ENCODE measurements at places on chromosomes 1 and 21.

GRCh38 chr1:8352886-8353785 is 35.2 kb downstream of the SLC45A1 start:
- no peak for DNase-seq

GRCh38 chr1:36755303-36756230 is 272.9 kb upstream of the CSF3R start:
- DNase-seq = no peak

GRCh38 chr1:47230692-47231300 is 1.2 kb downstream of the TAL1 start:
- no peak for DNase-seq

GRCh38 chr1:75725266-75725665 is 757 bp downstream of the ACADM start:
- DNase-seq = no peak

DNA sequence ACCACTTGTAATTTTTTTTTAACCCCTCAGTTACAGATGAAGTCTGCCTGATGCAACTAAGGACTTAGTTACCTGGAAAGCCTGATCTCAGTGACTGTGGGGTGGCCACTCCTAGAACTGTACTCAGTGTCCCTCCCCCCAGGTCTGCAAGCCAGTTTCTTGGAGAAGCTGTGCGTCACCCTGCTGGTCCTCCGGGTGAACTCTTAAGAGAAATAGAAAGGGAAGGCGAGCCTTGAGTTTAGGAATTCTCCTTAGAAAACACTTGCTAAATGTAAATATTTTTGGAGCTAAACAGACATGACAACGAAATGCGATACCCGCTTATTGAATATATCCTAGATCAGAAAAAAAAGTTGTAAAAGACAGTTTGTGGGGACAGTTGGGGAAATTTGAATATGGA is 730 bp downstream of the SLC16A4 start:
- DNase-seq = no peak

GRCh38 chr1:21189906-21190500 is 13.3 kb upstream of the EIF4G3 start:
- no peak for DNase-seq

GRCh38 chr1:26677306-26678115 is 18.3 kb upstream of the ARID1A start:
- peak; percentile 66 for DNase-seq

DNA sequence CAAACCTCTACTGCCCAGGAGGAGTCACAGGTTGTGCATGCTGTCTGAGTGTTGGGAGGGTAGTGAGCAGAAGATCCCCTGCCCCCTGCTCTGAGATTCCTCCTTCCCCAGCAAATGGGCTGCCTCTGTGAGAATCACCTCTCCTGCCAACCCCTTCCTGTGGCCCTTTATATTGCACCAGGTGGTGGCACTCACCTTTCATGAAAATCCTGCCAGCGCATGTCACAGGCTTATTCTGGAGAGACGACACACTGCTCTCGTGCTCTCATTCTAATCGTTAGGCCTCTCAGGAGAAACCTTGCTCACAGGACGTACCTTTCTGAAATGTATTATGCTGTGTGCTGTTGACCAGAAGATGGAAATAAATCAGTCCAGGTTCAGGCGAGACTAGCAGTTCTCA is 113.7 kb downstream of the RGL1 start:
- no peak for DNase-seq

DNA sequence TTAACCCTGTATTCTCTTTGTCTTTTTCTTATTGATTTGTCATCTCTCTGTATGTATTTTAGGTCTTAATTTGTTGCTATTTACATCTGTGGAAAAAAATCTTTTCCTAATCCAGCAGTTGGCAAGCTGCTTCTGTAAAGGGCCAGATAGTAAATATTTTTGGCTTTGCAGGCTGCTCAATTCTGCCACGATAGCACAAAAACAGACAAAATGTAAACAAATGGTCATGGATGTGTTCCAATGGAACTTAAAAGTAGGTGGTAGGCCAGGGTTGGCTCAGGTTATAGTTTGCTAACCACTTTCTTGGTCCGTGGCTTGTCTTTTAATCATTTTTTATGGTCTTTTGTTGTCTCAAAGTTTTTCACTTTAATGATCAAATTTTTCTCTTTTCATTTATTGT is 371.8 kb downstream of the HHAT start:
- no peak for DNase-seq

DNA sequence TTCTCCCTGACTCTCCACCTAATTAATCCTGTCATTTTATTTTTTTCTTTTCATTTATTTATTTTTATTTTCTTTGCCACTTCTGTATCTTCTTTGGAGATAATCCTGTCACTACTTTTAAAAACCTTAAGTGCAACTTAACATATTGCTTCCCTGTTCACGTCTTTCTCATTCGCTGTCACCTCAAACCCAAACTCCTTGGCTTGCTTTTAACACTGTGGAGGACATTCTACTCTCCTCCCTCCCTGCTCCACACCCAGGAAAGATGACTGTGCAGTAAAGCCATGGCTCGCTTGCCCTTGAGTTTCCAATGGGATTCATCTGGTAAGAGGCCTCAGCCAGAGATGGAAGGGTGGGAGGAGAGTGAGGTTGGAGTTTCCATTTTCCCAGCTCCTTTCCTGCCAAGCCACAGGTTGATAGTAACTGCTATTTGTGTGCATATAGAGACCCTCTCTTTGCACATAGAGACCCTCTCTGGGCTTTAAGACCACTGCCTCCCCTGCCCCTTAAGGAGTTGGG is 6.4 kb upstream of the BRWD1 start:
- DNase-seq = no peak

- no peak for DNase-seq
These were observed 37.1 kb upstream of the ANGPTL7 start for GRCh38 chr1:11151826-11152612.

GRCh38 chr1:208369045-208369444 is 124.9 kb upstream of the PLXNA2 start:
- no peak for DNase-seq

DNA sequence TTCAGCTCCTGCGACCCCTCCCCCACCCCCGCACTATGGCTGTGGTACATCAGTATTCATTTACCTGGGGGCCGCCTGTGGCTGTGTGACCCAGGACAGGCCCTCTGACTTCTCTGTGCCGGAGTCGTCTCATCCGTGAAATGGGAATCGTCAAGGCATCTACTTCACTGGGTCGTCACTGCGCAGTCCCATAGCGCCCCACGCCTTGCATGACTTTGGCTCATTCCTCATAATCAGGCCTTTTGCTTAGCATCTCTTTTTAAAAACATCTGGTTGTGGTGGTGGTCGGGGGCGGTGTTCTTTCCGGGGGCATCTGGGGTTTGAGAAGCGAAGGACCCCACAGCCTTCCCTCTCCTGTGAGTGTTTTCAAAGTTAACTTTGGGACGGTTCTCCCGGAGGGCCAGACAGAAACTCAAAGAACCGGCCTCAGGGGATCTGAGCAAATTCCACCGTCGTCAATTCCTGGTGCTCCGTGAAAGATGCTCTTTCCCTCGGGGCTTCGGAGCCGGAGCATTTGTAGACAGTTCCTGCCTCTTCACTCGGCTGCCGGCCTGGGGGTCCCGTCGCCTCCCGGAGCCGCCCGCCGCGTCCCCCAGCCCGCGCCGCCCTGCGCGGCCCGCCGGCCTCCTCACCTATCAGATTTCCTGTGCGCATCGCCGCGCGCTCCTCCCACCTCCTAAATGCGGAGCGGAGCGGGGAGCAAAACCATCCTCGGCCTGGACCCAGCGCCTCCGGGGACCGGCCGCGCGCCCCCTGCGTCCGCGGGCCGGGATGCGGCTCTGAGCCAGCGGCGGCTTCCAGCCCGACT is at the start of gene B3GALT5:
Gene B3GALT5 (plus strand): TSS at position 708 of the 808 bp plus-strand sequence. CDS start 47,620 bp downstream, outside the sequence.
- DNase-seq = no peak

- DNase-seq = no peak
These were observed 650 bp downstream of the PCNX2 start for GRCh38 chr1:233294913-233295236.

GRCh38 chr1:25047506-25048240 is 117.6 kb upstream of the RUNX3 start:
- no peak for DNase-seq

GRCh38 chr1:90834886-90835660 is 118.0 kb upstream of the BARHL2 start:
- no peak for DNase-seq

DNA sequence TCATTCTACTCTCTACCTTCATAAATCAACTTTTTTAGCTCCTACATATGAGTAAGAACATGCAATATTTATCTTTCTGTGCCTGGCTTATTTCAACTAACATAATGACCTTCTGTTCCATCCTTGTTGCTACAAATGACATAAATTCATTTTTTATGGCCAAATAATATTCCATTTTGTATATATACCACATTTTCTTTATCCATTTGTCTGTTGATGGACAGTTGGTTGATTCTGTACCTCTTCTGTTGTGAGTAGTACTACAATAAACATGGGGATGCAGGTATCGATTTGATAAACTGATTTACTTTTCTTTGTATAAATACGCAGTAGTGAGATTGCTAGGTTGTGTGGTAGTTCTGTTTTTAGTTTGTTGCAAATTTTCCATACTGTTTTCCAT is 279.5 kb upstream of the NFIA start:
- DNase-seq = no peak
